NCI-H1105 (cell line): ENCODE measurements at places on chromosomes 6 and 20.
A peak's percentile ranks its signal among the peaks of the same experiment; 100 is the strongest.

GRCh38 chr6:145749632-145750031 is 14.3 kb upstream of the EPM2A start:
- no peak for DNase-seq

GRCh38 chr20:1331101-1331500 is 2.2 kb upstream of the SDCBP2 start:
- no peak for DNase-seq

- DNase-seq, result no peak
These were observed 33.2 kb downstream of the PLCG1 start for GRCh38 chr20:41170386-41171105.

GRCh38 chr20:53792946-53793536 is 199.4 kb upstream of the ZNF217 start:
- DNase-seq, result no peak

DNA sequence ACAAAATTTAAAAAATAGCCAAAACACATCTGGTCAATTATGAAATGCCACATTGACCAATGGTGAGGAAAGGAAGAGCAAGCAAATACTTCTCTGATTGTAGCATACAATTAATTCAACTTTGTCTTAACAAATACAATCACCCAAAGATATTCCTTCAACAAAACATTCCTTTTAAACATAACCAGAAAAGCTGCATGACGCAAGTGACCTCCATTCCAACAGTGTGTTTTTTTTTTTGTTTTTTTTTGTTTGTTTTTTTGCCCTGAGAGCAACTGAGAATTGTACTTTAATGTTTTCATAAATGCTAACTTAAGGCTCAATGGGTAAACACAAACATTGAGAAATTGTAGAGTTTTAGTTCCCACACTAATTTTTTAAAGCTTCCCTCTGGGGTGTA is 184.4 kb downstream of the PTPRK start:
- no peak for DNase-seq

DNA sequence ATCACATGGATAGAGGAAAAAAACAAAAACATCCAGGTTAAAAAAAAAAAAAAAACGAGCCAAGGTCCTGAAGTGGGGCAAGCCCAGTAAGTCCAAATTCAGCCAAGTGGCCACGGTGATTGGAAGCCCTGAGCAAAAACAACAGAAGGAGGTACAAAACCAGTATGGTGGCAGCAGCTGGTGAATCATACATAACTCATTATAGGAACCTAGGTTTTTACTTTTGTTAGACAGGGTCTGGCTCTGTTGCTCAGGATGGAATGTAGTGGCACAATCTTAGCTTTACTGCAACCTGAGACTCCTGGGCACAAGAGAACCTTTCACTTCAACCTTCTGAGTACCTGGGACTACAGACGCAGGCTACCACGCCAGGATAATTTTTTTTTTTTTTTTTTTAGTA is 22.7 kb upstream of the MYB start:
- no peak for DNase-seq

GRCh38 chr20:38926934-38927616 is 858 bp downstream of the FAM83D start:
- DNase-seq, result no peak

- no peak for DNase-seq
These were observed 611.9 kb upstream of the MAN1A1 start for GRCh38 chr6:119961450-119961849.

DNA sequence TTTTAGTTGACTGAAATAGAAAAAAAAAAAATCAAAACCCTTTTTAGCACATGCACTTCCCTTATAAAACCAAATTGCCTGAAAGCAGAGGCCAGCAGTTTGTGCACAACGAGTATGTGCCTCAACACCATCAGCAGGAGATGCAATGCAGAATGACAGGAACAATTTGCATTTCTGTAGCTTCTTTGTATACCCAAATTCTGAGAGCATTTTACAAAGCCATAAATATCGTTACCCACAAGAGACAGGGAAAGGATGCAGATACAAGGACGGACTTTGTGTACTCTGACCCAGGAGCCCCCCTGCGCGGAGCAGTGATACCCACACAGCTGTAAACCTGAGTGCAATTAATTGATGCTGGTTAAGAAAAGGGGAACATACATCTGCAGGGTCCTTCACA is 285.6 kb downstream of the PRKN start:
- DNase-seq, result no peak

GRCh38 chr6:138945354-138945753 is 42.7 kb downstream of the REPS1 start:
- no peak for DNase-seq

DNA sequence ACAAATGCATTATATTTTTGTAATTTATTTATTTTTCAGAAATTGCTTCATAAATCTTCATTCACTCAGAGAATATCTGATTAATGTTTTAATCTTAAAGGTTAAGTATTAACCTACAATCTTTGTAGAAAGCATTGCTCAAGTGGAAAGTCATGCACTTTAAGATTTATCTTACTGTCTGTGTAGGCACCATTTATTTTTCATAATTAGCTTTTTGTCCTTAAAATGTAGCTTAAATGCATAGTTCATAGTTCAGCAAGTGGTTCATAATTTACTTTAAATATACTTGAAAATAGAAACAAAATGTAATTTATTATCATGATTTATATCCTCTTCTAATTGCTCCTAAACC is 397.3 kb downstream of the LAMA2 start:
- DNase-seq, result no peak

- DNase-seq, result peak; percentile 32
These were observed at the start of gene SLC32A1 for GRCh38 chr20:38723848-38724625. Gene SLC32A1 (plus strand): TSS chr20:38724486. CDS start chr20:38724725, 239 bp downstream.

GRCh38 chr6:154223296-154223695 is 133.3 kb downstream of the IPCEF1 start:
- DNase-seq, result no peak

GRCh38 chr6:34475238-34475682 is 9.4 kb downstream of the PACSIN1 start:
- DNase-seq, result no peak

DNA sequence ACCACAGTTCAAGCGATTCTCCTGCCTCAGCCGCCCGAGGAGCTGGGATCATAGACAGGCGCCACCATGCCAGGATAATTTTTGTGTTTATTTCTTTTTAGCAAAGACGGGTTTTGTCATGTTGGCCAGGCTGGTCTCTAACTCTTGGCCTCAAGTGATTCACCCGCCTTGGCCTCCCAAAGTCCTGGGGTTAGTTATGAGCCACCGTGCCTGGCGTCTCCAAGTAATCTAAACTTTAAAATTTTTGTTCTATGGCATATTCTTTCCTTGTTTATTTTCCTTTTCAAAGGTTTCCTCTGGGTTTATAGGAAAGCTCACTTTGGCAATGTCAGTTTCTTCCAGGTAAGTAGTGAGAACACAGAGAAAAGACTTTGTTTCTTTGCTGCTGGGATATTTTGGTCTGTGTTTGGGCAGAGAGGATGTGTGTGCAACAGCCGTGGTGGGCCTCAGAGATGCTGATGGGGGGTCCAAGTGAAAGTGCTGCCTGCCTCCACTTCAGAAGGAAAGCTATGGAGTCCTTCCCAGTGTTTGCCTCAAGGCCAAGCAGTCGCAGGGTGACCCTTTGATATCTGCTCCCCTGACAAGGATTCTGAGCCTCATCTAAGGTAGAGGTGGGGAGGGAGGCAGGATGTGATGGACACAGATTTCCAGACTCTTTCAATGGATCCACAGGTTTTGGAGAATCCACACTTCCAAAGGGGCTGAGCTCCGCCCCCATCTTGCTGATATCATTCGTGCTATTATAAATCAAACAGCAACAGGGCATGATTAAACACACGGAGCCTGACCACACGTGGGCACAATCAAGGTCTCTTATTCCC is 2.3 kb downstream of the LRP11 start:
- no peak for DNase-seq

DNA sequence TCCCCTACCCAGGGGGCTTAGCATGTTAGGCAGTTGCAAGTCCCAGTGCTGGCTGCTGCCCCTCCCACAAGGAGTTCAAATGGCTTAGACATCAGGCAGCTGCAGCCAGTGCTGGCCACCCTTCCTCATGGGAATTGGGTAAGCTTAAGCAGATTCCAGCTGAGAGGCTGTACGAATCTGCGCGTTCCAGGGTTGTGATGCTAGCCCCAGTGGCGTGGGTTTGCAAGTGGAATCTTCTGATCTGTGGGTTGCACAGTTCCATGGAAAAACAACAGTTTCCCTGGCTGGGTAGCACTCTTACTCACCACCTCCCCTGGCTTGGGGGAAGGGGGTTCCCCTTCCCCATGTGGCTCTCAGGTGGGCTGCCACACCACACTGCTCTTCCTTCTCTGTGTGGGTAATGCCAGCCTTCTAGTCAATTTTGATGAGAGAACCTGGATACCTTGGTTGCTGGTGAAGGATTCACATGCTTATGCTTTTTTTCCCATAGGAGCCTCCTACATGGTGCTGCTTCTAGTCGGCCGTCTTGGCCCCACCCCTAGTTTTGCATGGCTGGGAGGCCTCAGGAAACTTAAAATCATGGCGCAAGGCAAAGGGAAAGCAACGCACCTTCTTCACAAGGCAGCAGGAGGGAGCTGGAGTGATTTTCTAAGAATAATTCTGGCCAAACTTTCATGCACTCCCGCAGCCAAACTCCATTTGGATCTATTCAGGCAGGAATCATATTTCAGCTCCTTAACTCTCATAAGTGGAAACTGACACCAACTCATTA is 13.0 kb downstream of the DYNLT2 start:
- peak; percentile 48 for DNase-seq

GRCh38 chr6:151412909-151413308 is 21.6 kb upstream of the ZBTB2 start:
- no peak for DNase-seq

GRCh38 chr6:31877125-31877650 is 1.6 kb downstream of the SLC44A4 start:
- no peak for DNase-seq

- no peak for DNase-seq
These were observed 9.8 kb downstream of the NFATC2 start for GRCh38 chr20:51532577-51533191.

GRCh38 chr6:75223428-75223827 is 17.6 kb upstream of the COL12A1 start:
- DNase-seq, result no peak

GRCh38 chr6:104413767-104414166 is 446.0 kb downstream of the HACE1 start:
- DNase-seq, result no peak

DNA sequence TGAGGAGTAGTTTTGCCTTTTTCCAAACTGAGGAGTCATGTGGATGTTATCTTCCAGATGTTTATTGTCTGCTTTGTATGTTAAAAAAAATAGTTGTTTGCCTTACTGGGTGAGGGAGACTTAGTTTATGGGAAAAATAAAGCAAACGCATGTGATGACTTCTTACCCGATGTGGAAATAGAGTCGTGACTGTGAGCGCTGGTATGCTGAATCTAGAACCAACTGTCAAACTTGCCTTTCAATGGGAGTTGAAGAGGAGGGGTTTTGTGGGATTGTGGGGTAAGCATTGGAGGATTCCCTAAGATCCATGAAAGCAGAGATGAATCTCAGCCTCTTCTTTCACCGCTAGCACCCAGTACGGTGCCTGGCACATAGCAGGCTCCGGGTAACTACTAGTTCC is 5.3 kb downstream of the DCBLD1 start:
- no peak for DNase-seq

DNA sequence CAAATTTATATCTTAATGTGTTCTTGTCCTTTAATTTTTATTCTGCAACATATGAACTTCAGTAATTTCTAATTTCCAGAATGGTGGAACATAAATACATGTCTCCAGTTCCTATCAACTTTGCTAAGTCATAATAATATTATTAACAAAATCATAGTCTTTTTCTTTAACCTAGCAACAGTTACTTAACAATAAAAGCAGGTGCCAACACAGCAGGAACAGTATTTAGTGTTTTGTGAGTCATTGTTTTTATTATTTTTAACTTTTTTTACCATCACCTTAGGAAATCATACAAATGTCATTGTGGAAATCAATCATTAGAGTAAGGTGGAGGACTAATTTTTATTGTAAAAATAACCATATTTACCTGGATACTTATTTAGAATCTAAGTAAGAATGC is 133.5 kb downstream of the PLCB1 start:
- DNase-seq, result no peak

GRCh38 chr20:2822073-2822472 is 5.9 kb downstream of the TMEM239 start:
- no peak for DNase-seq

DNA sequence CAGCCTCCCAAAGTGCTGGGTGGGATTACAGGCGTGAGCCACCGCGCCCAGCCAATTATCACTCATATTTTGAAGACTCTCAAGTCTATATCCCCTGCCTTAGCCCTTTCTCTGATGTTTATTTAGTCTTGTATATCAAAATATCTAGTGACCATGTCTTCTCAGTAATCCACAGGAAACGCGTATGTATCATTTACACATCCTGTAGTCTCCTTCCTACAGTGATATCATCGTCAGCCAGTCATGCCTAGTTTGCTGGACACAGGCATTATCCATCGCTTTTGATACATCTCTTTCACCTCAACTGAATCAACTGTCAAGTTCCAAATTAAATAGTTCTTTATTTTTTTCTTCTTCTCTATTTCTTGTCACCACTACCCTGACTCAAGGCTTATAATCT is 223.7 kb downstream of the NKAIN2 start:
- no peak for DNase-seq

DNA sequence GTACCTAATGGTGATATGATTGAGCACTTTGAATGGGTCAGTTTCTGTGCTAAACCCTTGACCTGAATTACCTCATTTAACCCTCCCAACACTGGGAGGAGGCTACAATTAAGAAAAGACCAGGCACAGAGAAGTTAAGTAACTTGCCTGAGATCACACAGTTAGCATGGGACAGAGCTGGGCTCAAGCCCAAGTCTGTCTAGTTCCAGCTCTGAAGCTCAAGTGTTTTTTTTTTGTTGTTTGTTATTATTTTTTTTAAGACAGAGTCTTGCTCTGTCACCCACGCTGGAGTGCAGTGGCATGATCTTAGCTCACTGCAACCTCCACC is 4.0 kb downstream of the FAM83D start:
- no peak for DNase-seq

DNA sequence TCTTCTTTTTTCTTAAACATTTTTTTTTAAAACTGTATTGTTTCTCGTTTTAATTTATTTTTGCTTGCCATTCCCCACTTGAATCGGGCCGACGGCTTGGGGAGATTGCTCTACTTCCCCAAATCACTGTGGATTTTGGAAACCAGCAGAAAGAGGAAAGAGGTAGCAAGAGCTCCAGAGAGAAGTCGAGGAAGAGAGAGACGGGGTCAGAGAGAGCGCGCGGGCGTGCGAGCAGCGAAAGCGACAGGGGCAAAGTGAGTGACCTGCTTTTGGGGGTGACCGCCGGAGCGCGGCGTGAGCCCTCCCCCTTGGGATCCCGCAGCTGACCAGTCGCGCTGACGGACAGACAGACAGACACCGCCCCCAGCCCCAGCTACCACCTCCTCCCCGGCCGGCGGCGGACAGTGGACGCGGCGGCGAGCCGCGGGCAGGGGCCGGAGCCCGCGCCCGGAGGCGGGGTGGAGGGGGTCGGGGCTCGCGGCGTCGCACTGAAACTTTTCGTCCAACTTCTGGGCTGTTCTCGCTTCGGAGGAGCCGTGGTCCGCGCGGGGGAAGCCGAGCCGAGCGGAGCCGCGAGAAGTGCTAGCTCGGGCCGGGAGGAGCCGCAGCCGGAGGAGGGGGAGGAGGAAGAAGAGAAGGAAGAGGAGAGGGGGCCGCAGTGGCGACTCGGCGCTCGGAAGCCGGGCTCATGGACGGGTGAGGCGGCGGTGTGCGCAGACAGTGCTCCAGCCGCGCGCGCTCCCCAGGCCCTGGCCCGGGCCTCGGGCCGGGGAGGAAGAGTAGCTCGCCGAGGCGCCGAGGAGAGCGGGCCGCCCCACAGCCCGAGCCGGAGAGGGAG is 580 bp downstream of the VEGFA start:
- peak; percentile 20 for DNase-seq
